ENCODE measurements at places on chromosomes 4 and X. TPM values are rescaled to one million over a fixed set of nuclear protein-coding genes. Genes with fewer than 3 reads are reported as not detected.

MTHFD2L gene
- 10.7 TPM for total RNA-seq

UGT8 gene
- 66.8 TPM for total RNA-seq

RPL10 gene
- total RNA-seq: 2,424 TPM

CT83 gene
- not detected for total RNA-seq

IL1RAPL2 gene
- total RNA-seq: 0.19 TPM

FHDC1 gene
- total RNA-seq: 16.1 TPM

RRAGB gene
- 11.3 TPM for total RNA-seq

CFAP299 gene
- total RNA-seq: not detected

USP17L22 gene
- not detected for total RNA-seq

PNMA3 gene
- total RNA-seq: 0.41 TPM

GABRG1 gene
- not detected for total RNA-seq

ZNF732 gene
- total RNA-seq: not detected

NMU gene
- 1.0 TPM for total RNA-seq

GRCh38 chr4:170259631-170260153, 169.9 kb upstream of the AADAT start:
- DNase-seq: peak; percentile 64

- DNase-seq: no peak
These were observed 1071.8 kb downstream of the CCSER1 start for GRCh38 chr4:91198951-91199350.

GRCh38 chrX:152170621-152171020, 32.2 kb upstream of the MAGEA10 start:
- DNase-seq: no peak

DNA sequence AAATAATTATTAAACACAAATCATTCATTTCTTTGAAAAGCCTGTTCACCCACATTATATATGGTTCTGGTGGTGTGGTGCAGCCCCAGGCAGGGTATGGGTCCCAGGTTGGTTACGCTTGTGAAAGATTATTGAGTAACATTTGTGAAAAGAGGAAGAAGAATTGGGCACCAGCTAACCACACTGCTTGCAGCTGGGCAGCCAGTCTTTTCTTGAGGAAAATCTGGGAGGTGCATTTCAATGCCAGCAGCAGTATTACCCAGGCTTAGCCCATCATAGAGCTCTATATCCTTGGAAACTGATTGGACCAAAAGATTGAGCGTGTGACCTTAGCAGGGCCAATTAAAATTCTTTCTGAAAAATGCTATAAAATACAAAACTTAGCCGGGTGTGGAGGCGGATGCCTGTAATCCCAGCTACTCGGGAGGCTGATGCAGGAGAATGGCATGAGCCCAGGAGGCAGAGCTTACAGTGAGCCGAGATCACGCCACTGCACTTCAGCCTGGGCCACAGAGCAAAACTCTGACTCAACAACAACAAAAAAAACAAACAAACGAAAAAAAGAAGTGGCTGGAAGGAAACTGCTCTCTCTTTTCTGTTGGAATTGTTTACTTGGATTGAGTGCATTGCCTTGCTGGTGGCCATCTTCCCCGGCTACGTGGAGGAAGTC, 9.7 kb upstream of the PLAC8 start:
- DNase-seq: peak; percentile 16

- no peak for DNase-seq
These were observed 76.9 kb downstream of the COL4A6 start for GRCh38 chrX:108361316-108361715.

GRCh38 chr4:54016504-54016903, 47.9 kb downstream of the CHIC2 start:
- no peak for DNase-seq

GRCh38 chr4:87251106-87251505, 30.7 kb upstream of the KLHL8 start:
- DNase-seq: no peak

DNA sequence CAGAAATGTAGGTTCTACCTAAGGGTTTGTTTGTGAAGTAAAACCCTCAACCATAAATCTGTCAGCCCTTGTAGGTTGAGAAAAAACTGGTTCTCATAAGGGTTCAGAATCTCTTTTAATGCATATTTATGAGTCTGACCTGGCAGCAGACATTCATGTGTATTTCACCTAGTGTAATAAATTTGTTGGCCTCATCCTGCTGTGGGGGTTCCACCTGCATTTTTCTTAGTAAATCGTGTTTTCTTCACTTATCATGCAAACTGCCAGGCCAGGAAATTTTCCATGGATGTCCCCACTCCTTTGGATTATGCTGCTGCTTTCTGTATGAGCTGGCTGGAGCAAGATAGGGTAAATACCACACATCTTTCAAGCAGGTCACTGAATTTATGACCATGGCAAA, 42.4 kb downstream of the KLHL13 start:
- DNase-seq: no peak

DNA sequence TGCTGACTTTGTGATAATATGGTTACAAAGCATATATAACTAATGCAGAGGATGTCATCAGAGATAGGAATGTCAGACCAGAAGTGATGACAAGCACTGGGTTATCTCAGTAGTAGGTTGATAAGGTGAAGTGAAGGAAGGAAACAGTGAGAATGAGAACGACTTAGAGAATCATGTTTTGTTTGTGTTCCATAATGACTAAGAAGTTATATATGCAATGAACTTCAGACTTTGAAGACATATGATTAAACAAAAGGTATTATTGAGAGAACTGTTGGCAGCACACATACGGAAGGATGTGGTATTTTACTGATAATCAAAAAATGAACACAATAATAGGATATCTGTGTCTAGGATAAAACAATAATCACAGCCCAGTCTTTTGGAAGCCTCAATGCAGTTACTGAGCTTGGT, 18.3 kb upstream of the HHIP start:
- no peak for DNase-seq

DNA sequence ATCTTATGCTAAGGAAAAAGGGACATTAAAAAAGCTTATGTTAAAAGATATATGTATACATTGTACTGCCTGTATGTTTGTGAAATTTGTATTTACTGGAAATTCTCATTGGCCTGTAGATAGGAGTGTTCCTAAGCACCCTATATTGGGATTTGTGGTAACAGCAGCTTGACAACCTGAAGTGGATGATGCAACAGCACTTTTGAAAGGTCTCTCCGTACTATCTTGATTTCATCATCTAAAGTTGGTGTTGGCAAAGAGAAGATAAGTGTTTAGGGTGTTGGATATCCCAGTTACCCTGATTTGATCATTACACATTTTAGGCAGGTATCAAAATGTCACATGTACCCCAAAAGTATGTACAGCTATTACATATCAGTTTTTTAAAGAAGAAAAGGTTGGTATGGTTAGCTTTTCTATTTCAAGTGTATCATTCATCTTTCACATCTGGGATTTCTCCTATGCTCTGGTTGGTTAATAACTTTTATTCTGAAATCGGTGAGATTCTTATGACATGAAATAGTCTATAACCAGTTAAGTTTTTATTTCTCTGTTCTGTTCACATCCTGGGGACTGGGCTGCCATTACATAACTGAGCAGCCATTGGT, 10.3 kb downstream of the HADH start:
- no peak for DNase-seq

DNA sequence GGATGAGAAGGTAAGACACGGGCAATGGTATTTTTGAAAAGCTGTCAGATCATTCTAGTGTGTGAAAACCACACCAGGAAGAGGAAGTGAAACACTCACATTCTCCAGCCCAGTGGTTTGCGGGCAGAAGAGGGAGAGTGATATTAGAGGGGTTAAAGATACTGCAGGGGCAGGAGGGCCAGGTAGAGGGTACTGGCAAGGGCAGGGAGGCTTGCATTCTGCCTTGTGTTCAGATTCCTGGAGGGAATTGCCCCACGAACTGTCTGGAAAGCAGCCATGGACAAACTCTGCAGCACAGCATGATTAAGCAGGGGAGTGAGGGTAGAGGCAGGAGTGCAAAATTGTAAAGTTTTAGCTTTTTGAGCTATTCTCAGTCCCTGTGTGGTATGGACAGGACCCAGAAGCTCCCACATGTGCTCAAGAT, 30.9 kb downstream of the NIPAL1 start:
- DNase-seq: no peak

GRCh38 chr4:1981251-1982058, 27.3 kb downstream of the NELFA start:
- peak; percentile 73 for DNase-seq

DNA sequence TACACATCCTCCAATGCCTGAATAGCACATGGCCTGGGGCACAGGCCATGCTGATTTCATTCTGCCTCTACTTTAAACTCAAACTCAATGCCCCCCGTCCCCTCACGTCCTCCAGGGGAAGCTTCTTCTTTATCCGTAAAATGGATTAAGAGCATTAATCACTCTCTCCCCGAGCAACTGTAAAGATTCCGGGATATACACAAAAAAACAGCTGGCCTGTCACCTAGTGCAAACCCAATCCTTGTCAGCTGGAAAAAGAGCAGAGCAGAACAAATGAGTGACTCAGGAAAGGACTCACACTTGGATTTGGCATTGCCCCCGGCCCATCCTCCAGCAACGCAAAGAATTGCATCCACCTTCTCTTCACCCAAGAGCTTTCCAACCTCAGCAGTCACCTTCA, 7.8 kb downstream of the QDPR start:
- no peak for DNase-seq

- no peak for DNase-seq
These were observed 60.9 kb upstream of the TXK start for GRCh38 chr4:48194971-48195370.

GRCh38 chrX:154486396-154487207, at the start of gene UBL4A:
UBL4A (minus strand) TSS chrX:154486615; CDS start chrX:154486584, 31 bp downstream.
- peak; percentile 81 for DNase-seq

GRCh38 chr4:173793937-173794510, 264.0 kb upstream of the HAND2 start:
- DNase-seq: no peak

GRCh38 chr4:7478665-7479064, 43.9 kb upstream of the PSAPL1 start:
- no peak for DNase-seq

- DNase-seq: peak; percentile 42
These were observed 64.8 kb downstream of the TSC22D3 start for GRCh38 chrX:107710617-107711391.
